ENCODE measurements at places on chromosomes 5 and 9.

- DNase-seq = no peak
Observed at GRCh38 chr5:158873104-158873503, 226.6 kb downstream of the EBF1 start.

GRCh38 chr9:27732494-27732893, 159.2 kb upstream of the C9orf72 start:
- no peak for DNase-seq

DNA sequence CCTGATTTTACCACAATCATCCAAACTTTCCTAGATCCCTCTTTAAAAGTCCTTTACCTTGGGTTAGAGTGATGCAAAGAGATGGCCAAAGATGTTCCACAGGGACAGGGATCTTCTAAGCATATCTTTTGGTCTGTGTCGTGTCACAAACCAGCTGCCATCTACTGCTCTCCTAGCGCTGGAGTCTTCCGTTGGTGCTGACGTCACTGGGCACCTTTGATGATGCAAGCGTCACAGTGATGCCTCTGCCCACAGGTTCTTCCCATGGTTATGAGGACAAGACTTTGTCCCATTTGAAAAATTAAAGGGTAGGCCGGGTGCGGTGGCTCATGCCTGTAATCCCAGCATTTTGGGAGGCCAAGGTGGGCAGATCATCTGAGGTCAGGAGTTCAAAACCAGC, 1.7 kb upstream of the GLT6D1 start:
- no peak for DNase-seq

- no peak for DNase-seq
Observed at GRCh38 chr5:147170603-147171002, 64.2 kb upstream of the STK32A start.

DNA sequence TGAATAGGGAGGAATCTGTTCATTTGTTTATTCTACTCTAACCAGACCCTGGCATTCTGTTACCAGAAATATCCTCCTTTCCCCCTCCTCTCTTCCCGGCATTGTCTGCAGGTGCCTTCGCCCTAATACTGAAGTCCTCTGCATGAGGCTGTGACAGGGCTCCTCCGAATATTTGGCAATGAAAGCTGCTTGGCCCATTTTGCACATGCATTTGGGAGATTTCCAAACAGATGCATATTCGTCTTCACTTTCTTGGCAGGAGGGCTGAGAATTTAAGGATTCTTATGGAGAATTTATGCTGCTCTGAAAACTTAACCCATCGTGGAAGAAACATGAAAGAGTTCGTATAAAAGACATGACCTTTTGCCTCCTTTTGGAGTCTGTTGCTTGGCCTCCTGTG, 484.0 kb downstream of the ZNF608 start:
- DNase-seq = peak; percentile 14

- DNase-seq = peak; percentile 92
Observed at GRCh38 chr5:118548761-118549720, 439.3 kb downstream of the DTWD2 start.

DNA sequence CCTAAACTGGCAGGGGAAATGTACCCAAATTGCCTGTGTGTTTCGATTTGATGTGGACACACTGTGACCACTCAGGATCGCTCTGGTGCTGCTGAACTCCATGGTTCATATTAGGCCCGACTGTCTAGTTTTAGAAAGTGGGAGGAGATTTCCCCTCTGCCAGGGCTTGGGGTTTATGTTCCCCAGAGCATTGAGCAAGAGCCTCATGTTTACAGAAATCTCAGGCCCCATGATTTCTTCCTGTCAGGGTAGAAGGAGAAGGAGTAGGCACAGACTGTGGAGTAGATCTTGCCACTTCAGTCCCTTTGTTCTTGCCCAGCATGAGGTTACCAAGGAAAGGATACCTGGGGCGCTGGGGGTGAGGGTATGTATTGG, 40.8 kb upstream of the GLRX start:
- peak; percentile 56 for DNase-seq

DNA sequence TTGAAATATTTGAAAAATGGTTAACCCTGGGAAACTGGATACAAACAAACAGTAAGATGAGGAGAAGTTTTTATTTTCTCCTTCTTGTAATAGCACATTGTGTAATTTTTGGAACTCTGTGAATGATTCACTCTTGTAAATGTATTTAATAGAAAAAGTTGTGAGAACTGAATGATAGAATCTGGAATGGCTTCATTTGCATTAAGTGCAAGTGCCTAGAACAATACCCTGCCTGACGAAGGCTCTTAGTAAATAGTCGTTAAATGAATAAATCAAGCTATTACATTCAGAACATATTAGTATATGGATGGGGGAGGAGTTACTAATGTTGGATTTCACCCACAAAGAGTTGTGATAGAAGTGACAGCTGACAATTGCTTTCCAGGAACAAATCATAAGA, 442.5 kb downstream of the EFNA5 start:
- DNase-seq = no peak

DNA sequence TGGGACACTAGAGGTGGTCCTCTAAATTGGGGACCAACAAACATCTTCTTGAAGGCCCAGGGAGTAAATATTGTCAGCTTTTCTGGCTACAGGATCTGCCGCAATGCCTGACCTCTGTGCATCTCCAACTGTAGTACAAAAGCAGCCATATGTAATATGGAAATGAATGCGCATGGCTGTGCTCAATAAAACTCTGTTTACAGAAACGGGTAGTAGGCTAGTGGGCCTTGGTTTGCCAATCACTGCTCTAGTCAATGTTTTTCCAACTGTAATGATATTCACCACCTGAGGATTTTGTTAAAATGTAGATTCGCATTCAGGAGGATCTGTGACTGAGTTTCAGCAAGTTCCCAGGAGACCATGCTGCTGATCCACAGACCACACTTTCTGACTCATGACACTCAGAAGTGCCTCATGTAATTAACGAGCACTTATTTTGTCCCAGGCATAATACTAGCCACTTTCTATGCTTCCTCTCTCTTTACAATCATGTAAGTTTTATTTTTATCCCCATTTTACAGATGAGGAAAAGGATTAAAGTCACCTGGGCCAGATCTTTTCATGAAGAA, 96.9 kb downstream of the MED27 start:
- DNase-seq = peak; percentile 24

DNA sequence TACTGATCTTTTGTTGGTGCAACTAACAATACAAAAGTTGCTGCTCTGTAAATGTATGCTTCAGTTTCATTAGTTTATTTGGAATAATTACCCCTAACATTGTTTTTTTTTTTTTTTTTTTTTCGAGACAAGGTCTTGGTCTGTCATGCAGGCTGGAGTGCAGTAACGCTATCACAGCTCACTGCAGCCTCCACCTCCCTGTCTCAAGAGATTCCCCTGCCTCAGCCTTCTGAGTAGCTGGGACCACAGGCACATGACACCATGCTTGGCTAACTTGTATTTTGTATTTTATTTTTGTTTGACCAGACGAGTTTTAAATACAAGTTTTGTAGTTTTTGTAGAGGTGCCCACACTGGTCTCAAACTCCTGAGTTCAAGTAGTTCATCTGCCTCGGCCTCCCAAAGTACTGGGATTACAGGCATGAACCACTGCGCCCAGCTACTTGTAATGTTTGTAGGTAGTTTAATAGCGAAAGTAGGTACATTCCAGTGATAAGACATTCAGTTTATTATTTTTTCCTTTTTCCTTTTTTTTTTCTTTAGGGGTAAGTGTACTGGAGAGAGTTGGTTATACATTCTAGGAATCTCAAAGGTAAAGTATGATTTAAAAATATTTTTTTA, 6.9 kb downstream of the GAPVD1 start:
- DNase-seq = no peak

DNA sequence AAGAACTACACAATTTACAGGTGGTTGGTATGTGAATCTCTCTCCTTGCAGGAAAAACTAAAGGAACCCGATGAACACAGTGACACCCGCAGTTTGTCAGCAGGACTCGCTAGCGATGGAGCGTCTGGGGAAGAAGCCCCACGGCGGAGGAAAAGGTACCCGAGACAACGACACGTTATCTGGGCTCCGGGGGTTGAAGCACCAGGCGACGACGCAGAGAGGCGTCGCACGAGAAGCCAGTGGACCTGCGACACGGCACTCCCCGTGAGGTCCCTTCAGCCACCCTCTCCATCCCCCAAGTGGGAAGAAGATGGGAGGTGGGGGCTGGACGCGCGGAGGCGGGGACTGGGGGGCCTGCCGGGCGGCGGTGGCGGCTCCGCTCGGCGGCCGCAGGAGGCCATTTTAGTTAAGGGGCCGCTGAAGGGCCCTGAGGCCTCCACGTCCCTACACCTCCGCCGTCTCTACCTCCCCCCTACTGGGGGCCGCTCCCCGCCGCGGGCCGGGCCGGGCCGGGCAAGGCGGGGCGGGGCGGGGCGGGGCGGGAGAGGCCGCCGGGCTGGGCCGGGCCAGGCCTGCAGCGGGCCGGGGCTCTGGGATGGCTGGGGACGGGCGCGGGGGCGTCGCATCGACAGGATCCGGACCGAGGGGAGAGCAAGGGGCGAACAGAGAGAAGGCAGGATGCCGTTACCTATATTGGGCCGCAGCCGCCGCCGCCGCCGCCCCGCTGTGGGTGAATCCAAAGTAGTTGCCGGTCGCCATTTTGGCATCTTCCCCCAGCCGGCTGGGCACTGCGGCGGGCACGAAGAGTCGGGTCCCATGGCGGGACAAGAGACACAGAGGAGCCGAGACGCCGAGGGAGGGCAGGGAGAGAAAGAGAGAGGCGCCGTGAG, 754 bp downstream of the ZFR start:
- no peak for DNase-seq
